Suppressor macrophage treated with lipopolysaccharide for 1 hour (primary cell): ENCODE measurements at places on chromosomes 16 and 17.
A peak's percentile ranks its signal among the peaks of the same experiment; 100 is the strongest.

GRCh38 chr16:48235556-48236136 lies 8.5 kb upstream of the LONP2 start:
- no peak for DNase-seq

- DNase-seq, result no peak
Measured at GRCh38 chr17:77737442-77738265, 220.8 kb upstream of the TNRC6C start.

DNA sequence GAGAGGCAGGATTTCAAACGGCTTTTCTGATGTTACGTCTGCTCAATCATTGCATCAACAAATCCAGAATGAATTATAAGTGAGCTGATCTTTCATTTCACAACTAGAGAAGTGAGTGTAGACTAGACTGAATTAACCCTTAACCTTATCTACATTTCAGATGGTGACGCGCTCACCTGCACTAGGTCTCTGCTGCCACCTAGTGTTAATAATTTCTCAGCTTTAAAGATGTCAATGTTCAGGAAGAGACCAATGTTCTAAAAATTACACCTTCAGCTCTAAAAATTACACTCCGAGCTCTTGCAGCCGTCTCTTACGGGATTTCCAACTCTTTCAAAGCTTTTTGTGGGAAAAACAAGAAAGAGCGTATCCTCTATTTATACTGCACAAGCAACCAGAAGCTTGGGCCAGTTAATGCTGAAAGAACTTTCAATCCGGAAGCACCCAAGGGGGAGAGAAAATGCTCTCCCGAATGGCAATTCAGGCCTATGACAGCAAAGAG lies 88.2 kb upstream of the FA2H start:
- DNase-seq, result peak; percentile 67

- DNase-seq, result no peak
Measured at GRCh38 chr16:88331989-88332920, 50.5 kb upstream of the ZNF469 start.

GRCh38 chr17:38873640-38874380 lies 4.0 kb downstream of the LASP1 start:
- no peak for DNase-seq

- peak; percentile 55 for DNase-seq
Measured at GRCh38 chr17:81210868-81211267, 11.9 kb downstream of the CEP131 start.

- no peak for DNase-seq
Measured at GRCh38 chr17:17069849-17070248, 27.6 kb downstream of the MPRIP start.

GRCh38 chr17:79574656-79575055 lies 36.2 kb downstream of the RBFOX3 start:
- no peak for DNase-seq

- no peak for DNase-seq
Measured at GRCh38 chr17:13729466-13730134, 127.9 kb upstream of the HS3ST3A1 start.

DNA sequence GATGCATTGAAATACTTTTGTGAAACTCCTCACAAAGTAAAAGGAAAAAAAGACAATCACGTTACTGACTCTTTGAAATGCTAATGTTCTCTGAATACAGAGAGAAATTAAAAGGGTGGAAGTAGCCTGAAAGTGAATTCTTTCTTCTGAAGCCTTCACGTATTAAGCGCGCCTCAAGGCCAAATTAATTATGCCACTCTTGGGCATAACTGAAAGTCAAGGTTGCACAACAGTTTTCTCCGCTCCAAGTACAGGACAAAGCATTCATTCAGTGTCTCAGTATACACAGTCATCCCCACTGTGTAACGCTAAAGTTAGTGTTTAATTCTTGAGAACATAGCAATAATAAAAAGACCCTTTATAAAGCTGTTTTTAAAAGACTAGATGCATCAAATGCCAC lies 21.5 kb downstream of the PARN start:
- DNase-seq, result no peak

GRCh38 chr17:45918241-45918745 lies 23.9 kb downstream of the MAPT start:
- DNase-seq, result no peak

DNA sequence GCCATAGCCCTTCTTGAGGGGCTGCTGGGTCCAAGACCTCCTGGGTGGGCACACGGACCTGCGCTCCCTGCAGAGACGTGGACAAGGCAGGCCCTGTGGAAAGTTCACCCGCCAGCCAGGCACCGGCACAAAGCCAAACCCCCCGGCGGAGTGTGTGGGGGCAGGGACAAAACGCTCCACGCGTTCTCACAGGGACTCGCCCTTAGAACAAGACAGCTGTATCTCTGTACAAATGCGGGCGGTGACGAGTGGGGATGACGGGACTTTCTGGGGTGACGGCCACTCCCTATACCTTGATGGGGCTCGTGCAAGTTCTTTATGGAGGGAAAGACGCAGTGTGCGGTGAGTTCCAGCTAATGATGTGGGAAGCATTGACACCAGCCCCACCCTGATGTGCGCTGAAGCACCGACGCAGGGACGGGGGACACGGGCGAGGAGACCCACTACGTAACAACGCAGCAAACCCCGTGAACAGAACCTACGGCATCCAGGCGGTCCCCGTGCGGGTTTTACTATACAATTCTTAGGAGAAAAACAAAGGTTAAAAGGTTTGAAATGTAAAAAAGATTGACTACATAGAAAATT lies 49.4 kb downstream of the LMF1 start:
- no peak for DNase-seq

- peak; percentile 84 for DNase-seq
Measured at GRCh38 chr17:6843241-6843880, 11.8 kb upstream of the TEKT1 start.
